ENCODE measurements at places on chromosomes 16 and 17.
A peak's percentile ranks its signal among the peaks of the same experiment; 100 is the strongest.

DNA sequence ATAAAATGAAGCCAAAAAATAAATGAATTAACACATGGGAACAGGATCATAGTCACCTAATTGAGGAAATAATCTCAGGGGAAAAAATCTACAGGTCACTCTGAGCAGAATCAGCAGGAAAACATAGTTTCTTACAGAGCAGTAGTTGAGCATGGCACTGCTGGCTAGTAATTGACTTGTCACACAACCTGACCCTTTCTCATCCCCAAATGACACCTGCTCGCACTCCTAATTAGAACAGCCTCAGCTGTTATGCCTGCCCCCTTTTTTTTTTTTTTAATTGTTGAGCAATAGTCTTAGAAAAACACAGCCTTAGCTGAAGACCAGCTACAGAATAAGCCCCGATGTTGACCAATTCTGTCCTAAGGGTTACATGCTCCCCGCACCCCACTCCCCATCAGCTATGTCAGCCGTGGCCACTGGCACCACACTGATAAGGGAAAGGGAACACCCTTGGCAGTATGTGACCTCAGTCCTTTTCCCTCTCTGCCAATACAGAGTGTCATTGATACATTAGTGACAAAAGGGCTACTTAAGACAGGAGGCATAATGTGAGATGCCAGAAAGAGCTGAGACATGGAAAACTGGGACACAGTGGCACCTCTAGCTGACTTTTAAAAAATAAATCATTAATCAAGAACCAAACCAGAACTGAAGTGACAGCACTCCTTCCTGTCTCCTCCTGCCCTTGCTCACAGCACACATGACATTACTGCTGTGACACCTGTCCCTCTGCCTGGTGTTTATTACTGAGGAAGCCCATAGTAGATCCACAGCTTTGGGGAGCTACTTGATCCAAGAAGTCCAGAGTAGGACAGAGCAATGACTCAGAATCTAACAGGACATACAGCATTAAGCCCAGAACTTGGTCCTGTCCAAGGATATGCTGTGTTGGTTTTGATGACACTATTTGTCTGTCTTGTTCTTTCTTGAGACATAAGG, 41.7 kb downstream of the WDR59 start:
- no peak for DNase-seq

DNA sequence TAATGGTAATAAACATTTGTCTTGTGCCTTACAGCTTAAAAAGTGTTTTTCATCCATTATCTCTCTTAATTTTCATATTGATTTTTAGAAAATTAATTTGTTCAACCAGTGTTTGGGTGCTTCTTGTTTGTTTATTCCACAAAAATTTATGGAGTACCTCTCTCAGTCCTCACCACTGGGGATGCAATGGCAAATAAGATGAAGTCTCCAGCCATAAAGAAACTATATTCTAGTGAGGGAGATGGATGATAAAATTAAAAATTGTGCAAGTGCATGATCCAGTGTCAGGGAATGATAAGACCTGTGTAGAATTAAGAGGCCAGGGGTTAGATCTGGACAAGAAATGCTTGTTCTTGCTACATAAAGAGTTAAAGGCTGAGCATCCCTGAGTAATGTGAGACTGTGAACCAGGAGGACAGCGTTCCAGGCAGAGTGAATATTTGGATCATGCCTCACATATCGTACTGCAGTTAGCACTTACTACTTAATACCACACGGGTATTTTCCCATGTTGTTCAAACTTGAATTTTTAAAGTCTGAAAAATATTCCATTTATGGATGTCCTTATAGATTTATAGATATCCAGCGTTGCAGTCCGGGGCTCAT, 535.7 kb upstream of the HSBP1 start:
- DNase-seq: no peak

DNA sequence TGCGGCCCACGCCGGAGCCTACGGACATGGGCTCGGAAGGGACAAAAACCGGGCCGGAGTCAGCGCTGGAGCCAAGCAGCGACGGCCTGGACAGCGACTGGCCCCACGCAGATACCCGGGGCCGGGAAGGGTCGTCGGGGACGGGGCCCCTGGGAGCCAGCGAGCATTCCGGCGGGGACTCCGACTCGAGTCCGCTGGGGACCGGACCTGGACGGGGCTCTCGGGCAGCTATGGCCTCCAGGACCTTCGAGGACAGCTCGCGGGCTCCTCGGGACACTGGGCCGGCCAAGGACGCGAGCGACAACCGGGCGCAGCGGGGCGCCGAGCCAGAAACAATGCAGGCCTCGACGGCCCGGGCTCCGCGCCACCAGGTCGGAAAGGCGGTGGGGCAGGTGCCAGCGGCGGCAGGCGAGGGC, 1.0 kb downstream of the MYO15B start:
- DNase-seq: peak; percentile 20

GRCh38 chr16:12519986-12520385, 283.7 kb downstream of the CPPED1 start:
- no peak for DNase-seq

- no peak for DNase-seq
Measured at GRCh38 chr16:9843424-9844018, 338.7 kb downstream of the GRIN2A start.

DNA sequence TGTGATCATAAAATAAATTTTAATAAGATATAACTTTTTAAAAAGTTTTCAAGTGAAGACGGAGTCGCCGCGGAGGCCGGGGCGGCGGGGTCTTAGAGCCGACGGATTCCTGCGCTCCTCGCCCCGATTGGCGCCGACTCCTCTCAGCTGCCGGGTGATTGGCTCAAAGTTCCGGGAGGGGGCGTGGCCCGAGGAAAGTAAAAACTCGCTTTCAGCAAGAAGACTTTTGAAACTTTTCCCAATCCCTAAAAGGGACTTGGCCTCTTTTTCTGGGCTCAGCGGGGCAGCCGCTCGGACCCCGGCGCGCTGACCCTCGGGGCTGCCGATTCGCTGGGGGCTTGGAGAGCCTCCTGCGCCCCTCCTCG, at the start of gene FOXC2:
TSS of gene FOXC2 (plus strand) at position 229 of the 365 bp plus-strand sequence. CDS start 507 bp downstream, outside the sequence.
- DNase-seq: no peak

- no peak for DNase-seq
Measured at GRCh38 chr17:74525781-74526288, 5.4 kb downstream of the CD300LB start.

GRCh38 chr17:37824534-37825485, 80.0 kb upstream of the HNF1B start:
- peak; percentile 27 for DNase-seq

GRCh38 chr17:43528319-43528987, 17.7 kb downstream of the ETV4 start:
- no peak for DNase-seq

GRCh38 chr17:17258998-17259397, 22.0 kb upstream of the FLCN start:
- DNase-seq: peak; percentile 89

DNA sequence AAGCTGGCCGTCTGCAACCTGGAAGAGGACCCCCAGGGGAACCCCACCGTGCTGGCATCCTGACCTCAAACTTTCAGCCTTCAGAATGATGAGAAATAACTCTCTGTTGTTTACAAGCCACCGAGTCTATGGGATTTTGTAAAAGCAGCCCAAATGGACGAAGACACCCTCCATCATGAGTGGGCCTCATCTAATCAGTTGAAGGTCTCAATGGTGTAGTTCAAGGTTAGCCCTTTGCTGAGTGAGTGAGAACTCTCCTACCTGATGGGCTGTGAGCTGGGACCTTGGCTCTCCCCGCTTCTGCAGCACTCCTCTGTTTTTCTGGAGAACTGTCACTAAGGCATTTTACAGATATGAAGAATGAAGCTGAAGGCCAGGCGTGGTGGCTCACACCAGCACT, 325.9 kb upstream of the TNRC6C start:
- DNase-seq: no peak

- DNase-seq: no peak
Measured at GRCh38 chr17:4509923-4510617, 11.4 kb downstream of the SPNS2 start.

DNA sequence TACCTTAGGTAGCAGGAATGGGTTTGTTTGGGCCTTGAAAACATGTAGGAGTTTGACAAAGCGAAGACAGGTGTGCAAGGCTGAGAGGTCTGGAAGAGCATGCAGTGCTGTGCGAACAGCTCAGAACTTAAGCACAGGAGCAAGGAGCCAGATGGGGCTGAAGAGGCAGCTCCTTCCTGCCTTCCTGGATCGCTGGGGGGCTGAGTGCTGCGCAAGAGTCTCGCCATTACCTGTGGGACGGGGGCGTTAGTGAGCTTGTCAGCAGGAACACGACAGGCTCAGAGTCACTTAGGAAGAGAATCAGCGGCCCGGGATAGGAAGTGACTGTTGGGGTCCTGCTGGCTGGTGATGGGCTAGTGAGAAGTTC, 464 bp upstream of the MRM1 start:
- DNase-seq: no peak

DNA sequence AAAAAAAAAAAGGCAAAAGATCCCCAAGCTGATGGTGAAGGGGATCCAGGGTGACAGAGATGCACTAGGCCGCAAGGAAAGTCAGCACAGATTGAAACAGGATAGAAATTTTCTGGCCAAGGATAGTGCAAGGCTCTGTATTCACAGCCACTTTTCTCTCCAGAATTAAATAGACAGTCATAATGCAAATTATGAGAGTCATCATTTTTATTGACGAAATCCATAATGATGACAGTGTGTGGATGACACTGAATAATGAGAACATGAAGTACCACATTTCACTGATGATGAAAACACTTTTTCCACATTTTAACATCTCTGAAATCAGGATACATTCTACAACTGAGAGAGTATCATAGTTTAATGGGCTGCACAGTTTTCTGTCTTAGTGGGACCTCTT, 72.5 kb downstream of the CDYL2 start:
- DNase-seq: no peak

DNA sequence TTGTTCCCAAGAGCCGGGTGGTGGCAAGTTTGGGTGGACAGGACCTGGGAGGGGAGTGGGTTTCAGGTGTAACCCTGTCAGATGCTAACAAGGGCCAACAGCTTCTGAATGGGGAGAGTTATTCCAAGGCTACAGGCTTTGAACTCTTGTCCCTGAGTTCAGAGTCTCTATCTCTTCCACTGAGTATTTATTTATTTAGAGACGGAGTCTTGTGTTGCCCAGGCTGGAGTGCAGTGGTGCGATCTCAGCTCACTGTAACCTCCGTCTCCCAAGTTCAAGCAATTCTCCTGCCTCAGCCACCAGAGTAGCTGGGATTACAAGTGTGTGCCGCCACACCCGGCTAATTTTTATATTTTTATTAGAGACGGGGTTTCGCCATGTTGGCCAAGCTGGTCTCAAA, 2.6 kb upstream of the SETD1A start:
- DNase-seq: no peak

GRCh38 chr16:49980166-49980565, 44.9 kb upstream of the CNEP1R1 start:
- no peak for DNase-seq

DNA sequence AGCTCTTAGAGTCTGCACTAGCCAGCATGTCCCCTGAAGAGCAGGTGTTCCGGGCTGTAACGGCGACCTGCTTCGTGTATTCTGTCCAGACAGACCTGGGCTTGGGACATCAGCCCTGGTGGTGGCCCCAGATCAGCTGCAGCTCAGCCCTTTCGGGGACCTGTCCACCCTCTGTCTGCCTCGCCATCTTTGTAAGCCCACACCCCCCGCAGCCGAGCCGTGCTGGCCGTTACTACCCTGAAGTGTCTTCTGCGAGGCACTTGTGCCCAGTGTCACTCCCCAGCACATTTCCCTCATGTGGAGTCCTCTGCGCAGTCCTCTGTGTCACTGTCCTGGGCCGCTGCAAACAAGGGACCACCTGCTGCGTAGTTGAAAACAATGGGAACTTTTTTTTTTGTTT, 10.4 kb downstream of the CARD14 start:
- DNase-seq: no peak

- no peak for DNase-seq
Measured at GRCh38 chr17:41615454-41615853, 2.9 kb upstream of the KRT16 start.

GRCh38 chr17:19270704-19271611, 33.8 kb downstream of the EPN2 start:
- no peak for DNase-seq

GRCh38 chr17:79154446-79154845, 79.8 kb downstream of the ENGASE start:
- DNase-seq: no peak

DNA sequence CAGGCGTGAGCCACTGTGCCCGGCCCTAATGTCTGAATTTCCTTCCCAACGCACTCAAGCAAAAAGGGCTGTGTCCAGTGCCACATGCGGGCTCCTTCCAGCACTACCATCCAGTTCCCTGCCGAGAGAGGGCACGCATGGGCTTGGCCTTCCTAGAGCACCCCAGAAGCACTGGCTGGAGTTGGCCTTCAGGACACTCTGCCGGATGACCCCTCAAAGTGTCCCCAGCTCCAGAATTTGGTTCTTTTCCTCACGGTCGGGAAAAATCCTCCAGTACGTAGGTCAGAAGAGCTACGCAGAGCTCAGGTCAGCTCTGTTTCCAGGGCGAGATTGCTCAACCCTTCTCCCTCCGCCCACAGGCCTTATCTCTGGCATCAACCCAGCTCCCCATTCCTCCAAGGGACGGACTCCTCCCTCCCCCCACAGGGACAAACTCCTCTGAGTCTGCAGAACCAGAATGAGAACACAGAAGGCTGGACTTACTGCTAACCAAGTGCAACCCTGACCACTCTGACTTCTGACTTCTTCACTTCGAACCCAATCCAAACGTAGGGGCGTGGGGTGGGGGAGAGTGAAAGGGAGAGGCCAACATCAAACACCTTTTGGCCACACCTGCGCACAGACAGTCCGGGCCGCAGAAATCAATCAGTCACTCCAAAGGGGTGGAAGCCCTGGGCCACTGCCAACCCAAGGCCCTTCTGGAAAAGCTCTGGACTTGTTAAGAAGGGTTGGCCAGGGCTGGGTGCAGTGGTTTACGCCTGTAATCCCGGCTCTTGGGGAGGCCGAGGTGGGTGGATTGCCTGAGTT, 3.6 kb downstream of the CDC42EP4 start:
- DNase-seq: no peak

DNA sequence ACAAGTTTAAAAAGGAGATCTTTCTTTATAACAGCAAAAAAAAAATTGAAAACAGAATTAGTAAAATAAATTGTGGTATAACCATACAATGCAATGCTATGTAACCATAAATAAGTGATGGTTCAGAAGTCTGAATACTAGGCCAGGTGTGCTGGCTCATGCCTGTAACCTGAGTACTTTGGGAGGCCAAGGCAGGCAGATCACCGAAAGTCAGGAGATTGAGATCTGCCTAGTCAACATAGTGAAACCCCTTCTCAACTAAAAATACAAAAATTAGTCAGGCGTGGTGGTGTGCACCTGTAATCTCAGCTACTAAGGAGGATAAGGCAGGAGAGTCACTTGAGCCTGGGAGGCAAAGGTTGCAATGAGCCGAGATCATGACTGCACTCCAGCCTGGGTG, 34.6 kb downstream of the CCT6B start:
- no peak for DNase-seq

- DNase-seq: no peak
Measured at GRCh38 chr17:10687499-10687898, 9.8 kb downstream of the SCO1 start.
